RCC 7860 (cell line): ENCODE measurements at places on chromosomes 13 and 19.

DNA sequence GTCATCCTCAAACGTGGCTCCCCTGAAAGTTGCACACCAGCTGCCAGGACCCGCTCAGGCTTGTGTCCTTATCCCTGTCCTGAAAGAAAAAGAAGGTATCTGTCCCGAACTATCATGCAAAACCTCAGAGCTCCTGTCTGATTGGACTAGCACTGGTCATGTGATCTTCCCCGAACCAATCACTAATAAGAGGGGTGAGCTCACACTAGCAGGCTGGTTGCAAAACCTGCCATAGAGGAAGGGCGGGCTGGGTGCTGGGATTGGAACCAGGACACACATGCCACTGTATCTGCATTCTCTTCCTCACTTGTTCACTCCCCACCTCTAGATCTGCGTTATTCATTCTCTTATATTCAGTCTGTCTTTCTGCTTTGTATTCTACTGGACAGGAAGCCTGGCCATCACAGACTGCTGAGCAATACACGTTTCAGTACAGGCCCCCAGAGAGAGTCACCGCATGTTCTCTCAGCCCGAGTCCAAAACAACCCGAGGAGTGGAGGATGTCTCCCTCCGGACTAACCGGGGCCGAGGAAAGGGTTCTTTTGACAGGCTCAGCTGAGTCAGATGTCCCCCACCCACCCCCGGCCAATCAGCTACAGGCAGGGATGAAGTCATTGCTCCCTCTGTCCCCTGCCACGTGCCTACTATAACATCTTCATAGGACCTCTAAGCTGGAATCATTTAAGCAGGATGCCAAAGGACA, 97.7 kb downstream of the SIPA1L3 start:
- DNase-seq, result peak; percentile 93

DNA sequence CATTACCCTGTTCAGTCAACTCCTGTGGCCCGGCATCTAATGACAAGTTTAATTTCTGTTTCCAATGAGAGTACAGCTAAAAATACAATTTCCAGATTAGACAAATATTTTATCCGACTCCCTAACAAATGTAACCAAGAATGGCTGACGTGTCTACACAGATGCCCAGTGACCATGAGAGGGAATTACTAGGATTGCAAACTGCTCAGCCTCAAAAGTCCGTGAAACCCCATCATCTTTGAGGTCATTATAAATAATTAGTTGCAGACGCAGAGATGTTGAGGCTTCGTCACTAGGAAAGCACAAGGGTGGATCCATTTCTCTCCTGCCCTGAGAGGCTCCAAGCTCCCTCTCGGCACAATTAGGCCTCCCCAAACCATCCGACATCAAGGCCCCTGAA, 104.1 kb upstream of the ZNF507 start:
- no peak for DNase-seq

GRCh38 chr13:113947311-113948033, 26.4 kb downstream of the C13orf46 start:
- DNase-seq, result no peak

- no peak for DNase-seq
These were observed 15.2 kb upstream of the MYO1F start for GRCh38 chr19:8592231-8593009.

DNA sequence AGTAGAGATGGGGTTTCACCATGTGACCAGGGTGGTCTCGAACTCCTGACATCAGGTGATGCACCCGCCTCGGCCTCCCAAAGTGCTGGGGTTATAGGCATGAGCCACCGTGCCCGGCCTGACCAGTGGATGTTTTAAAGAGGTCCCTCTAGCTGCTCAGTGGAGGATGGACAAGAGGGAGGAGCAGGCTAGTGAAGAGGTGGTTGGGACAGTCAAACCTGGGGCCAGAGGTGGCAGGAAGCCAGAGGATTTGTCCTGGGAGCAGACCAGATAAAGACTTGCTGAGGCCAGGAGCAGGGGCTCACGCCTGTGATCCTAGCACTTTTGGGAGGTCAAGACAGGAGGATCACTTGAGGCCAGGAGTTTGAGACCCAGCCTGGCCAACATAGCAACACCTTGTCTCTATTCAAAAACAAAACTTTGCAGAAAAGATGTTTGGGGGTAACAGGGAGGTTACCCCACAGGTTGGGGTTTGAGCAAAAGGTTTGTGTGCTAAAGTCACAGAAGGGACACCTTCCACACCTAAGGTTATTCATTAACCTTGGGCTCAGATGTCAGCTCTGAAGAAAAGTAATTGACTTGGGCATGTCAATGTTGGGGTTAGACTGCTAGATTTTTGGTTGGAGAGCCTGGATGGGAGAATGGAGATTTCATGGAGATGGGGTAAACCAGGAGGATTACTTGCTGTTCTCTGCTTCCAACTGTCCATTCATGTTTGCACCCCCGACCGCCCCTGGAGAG, 9.0 kb downstream of the BCAM start:
- no peak for DNase-seq

- no peak for DNase-seq
These were observed 40.4 kb downstream of the MLLT1 start for GRCh38 chr19:6239401-6239844.

DNA sequence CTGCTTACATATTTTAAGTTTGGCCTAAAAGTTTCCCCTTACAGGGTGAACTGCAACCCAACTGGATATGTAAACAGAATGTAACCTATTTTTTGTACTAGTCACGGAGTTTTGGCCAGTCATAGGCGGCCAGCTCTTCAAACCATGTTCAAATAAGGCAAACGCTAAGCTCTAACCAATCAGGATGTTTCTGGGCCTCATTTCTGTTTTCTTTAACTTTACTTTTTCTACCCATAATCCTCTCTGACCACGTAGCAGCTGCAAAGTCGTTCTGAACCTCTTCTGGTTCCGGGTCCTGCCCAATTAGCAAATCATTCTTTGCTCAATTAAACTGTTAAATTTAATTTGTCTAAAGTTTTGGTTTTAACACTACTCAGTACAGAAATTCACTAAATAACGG, 8.2 kb upstream of the ZMYM2 start:
- no peak for DNase-seq

- no peak for DNase-seq
These were observed 20.1 kb downstream of the TLE2 start for GRCh38 chr19:3008994-3009393.

GRCh38 chr13:75760131-75761021, 124.2 kb downstream of the LMO7 start:
- DNase-seq, result peak; percentile 34

GRCh38 chr13:48782429-48782840, 128.7 kb downstream of the CYSLTR2 start:
- no peak for DNase-seq
